Bronchial smooth muscle cell (primary cell): ENCODE measurements at places on chromosomes 16 and 17. TPM values are rescaled to one million over a fixed set of nuclear protein-coding genes. Genes with fewer than 3 reads are reported as not detected.

The MTSS2 gene
- 7.9 and 13.6 TPM in 2 replicates for total RNA-seq

The TMEM238L gene
- total RNA-seq: not detected in 2 replicates

The DHX38 gene
- total RNA-seq: 91.3 and 164 TPM in 2 replicates

The KRTAP2-3 gene
- not detected in 2 replicates for total RNA-seq

The NXN gene
- 21.3 and 33.1 TPM in 2 replicates for total RNA-seq

The TEX14 gene
- total RNA-seq: under 0.01 TPM in 2 replicates

The POLR2A gene
- 107 and 113 TPM in 2 replicates for total RNA-seq

The ZFP1 gene
- 5.2 and 7.1 TPM in 2 replicates for total RNA-seq

The SPN gene
- total RNA-seq: under 0.01 TPM in 1 of 2 replicates, not detected in the other

The GNGT2 gene
- not detected in 2 replicates for total RNA-seq
